ENCODE measurements at places on chromosomes 3 and 15.

- no peak for DNase-seq
Measured at GRCh38 chr3:58388550-58389091, 45.0 kb downstream of the PDHB start.

DNA sequence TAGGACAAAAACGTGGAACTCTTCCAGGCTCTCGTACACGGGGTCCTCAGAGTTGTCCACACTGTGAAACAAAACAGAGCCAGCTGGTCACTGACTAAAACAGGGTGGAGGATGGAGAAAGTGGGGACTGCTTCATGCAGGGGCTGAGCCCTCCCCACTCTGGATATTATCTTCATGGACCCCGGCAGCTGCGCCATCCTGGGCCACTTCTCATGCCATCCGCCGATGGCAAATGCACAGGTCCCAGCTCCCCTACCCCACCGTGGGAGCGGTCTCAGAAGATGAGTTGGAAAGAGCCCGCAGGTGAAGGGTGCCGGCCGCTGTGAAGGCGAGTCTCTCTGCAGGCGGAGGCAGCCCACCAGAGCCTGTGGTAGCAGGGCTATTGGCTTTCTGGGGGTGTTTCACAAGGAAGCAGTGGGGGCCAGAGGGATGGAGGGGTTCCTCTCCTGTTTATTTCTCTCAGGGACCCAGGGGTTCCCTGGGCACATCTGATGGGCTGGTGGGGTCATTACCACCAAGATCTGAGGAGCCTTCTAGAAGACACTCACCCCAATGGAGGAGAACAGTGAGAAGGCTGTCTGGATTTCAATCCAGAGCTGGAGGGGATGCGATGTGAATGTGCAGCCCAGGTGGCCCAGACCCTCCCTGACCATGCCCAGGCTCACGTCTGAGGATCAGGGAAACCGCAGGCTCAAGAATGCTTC is 177.3 kb downstream of the KLF13 start:
- DNase-seq = no peak

DNA sequence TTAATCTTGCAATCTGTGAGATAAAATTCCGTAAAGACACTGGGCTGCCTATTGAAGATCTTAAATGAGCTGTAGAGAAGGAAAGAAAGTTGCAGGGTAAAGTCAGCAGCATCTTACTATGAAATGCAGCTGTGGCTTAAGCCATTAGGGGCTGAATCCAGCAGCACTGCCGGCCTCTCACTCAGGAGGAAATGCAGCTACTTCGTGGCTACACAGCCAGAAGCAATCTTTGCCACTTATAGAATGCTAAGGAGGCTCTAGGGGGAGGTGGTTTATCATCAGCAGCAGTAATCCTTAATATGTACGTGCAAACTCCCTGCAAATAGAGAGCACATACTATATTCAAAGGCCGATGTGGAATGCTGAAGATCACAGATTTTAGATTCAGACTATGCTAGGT is 19.1 kb upstream of the MCTP2 start:
- no peak for DNase-seq

- DNase-seq = no peak
Measured at GRCh38 chr3:49898991-49899390, 4.7 kb downstream of the MST1R start.

GRCh38 chr3:140186421-140186920 is 251.5 kb downstream of the CLSTN2 start:
- peak; percentile 49 for DNase-seq

GRCh38 chr3:65961733-65962132 is 77.0 kb downstream of the MAGI1 start:
- DNase-seq = no peak

- no peak for DNase-seq
Measured at GRCh38 chr3:101989578-101990200, 140.4 kb downstream of the NFKBIZ start.

DNA sequence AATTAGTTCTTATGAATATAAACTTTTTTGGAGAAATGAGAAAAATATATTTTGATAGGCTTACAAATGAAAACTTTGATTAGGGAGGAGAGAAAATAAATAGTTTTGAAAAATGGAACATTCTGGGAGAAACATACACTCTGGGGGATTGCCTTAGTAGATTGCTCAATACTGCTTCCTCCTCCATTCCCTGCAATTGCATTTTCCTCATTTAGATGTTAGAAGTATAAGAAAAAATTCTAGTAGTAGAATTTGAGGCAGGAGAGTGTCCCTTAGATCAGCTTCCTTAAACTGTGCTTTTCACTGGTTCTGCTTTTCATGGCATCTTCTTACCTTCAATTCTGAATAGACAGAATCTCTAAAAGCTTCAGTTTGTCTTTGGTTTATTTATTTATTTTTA is 46.2 kb upstream of the CTDSPL2 start:
- no peak for DNase-seq

DNA sequence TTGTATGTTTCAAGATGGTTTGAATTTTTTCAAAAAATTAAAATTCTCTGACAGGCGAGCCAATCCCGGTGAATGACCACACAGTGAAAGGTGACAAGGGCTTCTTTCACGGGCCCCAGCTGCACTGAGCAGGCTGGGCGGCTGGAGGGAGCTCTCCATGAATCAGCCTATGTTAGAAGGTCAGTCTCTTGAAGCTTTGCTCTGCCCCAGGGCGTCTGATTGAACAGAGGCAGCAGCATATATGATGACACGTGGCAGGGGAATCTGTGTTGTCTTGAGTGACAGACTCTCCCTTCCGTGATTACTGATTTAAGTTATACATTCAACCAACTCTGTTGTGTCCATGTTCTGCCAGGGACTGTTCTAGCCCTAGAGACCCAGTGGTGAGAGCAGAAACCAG is 51.5 kb downstream of the ISG20 start:
- DNase-seq = no peak

- no peak for DNase-seq
Measured at GRCh38 chr3:51075221-51075775, 309.8 kb upstream of the MANF start.
